Heart left ventricle (tissue), 16 donors: ENCODE measurements at places on chromosomes 3 and 15. TPM values are rescaled to one million over a fixed set of nuclear protein-coding genes. Genes with fewer than 3 reads are reported as not detected.

Gene CCR4
- 0.01 TPM for polyA plus RNA-seq

Gene VEPH1
- polyA plus RNA-seq, result 0.46 TPM

DNA sequence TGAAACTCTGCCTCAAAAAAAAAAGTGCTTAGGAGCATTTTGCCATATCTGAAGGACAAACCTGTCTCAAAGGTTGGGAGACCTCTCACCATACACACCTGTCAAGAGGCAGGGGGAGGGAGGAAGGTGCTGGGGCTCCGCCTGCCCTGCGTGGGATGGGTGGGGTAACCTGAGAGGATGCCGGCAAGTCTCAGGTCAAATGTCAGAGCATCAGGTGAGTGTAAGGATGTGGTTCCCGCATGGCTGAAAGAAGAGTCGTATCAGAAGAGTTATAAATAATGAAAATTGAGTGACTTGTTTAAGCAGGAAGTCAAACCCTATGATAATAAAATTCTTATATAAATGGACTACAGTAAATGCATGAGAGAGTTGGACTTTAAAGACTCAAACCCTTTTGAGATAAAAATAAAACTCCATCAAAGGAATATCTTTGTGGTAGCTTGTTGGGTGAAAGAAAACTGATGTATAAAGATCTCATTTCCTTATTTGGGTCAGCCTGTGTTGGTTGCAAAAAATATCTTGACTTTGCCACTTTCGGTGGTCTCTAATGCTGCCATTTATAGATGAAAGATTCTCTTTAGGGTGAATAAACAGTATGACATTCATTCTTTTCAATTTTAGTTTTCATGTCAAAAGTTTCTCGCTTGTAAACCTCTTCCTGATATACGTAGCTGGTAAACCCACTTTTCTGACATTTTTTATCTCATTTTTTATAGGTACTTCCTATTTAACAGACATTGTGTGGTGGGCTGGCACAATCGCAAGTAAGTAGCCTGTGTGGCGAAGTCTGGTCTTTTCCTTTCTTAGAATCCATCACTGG, 23.8 kb downstream of the NIPA1 start:
- no peak for DNase-seq

DNA sequence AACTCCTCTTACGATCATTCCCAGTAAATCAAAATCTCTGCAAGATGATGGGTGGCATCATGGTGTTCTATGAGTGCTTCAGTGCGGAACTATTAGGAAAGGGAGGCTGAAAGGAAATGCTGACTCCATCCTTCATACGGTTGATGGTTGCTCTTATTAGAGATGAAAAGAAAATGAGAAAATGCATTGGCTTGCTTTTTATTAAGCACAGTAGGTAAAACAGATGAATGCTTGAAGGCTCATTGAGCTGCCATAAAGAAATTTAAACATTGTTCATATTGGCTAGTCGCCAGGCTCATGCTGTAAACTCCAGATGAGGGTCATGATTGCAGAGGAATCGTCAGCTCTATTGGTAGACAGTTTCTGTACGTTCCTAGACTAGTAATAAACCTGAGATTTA, 115.8 kb downstream of the EPHA3 start:
- no peak for DNase-seq
